ENCODE measurements at places on chromosomes 13 and 19.

- DNase-seq: peak; percentile 28
Measured at GRCh38 chr19:10144361-10144760, 24.7 kb upstream of the EIF3G start.

DNA sequence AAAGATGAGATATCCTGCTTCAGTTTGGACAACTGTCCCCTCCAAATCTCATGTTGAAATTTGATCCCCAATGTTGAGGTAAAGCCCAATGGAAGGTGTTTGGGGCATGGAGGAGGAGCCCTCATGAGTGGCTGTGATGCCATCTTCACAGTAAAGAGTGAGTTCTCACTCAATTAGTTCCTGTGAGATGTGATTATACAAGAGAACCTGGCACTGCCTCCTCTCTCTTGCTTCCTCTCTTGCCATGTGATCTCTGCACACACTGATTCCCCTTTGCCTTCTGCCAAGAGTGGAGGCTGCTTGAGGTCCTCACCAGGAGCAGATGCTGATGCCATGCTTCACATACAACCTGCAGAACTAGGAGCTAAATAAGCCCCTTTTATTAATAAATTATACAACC is 86.9 kb downstream of the HSPH1 start:
- DNase-seq: no peak

- DNase-seq: no peak
Measured at GRCh38 chr13:74246487-74246886, 112.3 kb upstream of the KLF12 start.

- no peak for DNase-seq
Measured at GRCh38 chr19:40089462-40089861, 1.3 kb downstream of the ZNF780A start.

DNA sequence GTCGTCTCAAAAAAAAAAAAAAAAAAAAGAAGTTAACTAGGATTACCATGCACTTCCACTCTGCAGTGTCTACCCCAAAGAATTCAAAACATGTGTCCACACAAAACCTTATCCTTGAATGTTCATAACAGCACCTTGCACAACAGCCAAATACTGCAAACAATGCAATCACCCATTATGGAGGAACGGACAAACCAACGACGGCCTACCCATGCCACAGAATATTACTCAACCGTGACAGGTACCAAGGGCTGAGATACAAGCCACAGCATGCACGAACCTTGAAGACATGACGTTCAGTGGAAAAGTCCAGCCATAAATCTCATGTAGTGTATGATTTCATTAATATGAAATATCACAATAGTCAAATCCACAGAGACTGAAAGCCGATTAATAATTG is 3.0 kb upstream of the SHISA7 start:
- DNase-seq: no peak

DNA sequence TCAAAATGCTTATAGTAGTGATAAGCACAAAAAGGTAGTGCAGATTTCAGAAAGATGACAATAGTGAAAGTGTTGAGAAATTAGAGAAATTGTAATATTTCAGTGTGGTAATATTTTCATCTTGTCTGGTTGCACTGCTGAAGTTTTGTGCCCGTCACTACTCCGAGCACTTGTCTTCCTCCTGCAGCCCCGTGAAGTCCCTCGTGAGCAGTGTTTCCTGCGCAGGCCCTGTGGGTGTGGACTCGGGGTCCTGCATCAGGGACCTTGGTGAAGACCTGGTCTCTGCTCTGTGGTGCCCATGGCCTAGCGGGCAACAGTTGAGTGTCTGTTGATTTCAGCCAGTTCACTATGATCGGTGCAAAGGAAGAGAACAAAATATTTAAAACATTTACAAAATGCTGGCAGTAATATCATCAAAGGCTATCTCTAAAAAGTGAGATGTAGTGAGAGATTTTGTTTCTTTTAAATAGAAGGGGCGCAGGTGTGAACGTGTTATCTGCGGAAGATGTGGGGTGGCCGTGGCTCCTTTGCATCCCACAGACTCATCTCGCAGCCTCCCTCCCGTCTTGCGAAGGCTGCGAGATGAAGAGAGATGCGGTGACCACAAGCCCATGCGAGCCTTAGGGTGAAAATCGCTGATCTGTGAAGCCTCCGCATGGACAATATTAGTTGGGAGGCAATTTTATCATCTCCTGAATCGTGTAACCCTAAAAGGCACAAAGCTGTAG is 27.7 kb upstream of the DCUN1D2 start:
- peak; percentile 15 for DNase-seq

- no peak for DNase-seq
Measured at GRCh38 chr19:11361037-11361770, 6.0 kb downstream of the PLPPR2 start.

GRCh38 chr19:46254776-46255175 is 25.2 kb downstream of the IGFL1 start:
- no peak for DNase-seq

GRCh38 chr13:101490406-101491015 is 38.0 kb downstream of the ITGBL1 start:
- no peak for DNase-seq

GRCh38 chr13:100892981-100893380 is 218.4 kb upstream of the TMTC4 start:
- no peak for DNase-seq

GRCh38 chr19:10551698-10552301 is 8.1 kb downstream of the ATG4D start:
- peak; percentile 41 for DNase-seq

DNA sequence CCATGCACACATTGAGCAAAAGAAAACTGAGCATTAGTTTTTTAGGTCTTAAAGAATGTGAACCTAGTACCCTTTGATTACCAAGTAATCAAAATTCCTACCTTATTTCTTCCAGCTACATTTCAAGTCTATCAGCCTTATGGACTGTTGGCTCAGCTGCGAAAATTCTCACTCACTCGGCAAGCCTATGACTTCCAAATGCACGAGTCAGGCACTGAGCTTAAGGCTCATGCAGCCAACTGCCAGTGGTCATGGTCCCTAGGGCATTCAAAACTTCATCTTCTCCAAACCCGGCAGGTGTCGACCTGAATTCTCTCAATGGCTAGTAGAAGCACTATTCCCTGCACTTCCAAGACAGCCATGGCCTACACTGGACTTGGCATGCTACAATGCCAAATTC is 41.2 kb downstream of the RUBCNL start:
- DNase-seq: no peak

GRCh38 chr19:58059003-58059670 is at the start of gene ZNF135:
TSS of gene ZNF135 (plus strand) at chr19:58059282. CDS start at chr19:58060003, 721 bp downstream.
- DNase-seq: peak; percentile 24

GRCh38 chr13:39259371-39260140 is 221.3 kb downstream of the NHLRC3 start:
- DNase-seq: no peak

- no peak for DNase-seq
Measured at GRCh38 chr19:9155591-9155990, 15.4 kb downstream of the ZNF317 start.

GRCh38 chr13:49305792-49306425 is 58.2 kb downstream of the CDADC1 start:
- DNase-seq: no peak

DNA sequence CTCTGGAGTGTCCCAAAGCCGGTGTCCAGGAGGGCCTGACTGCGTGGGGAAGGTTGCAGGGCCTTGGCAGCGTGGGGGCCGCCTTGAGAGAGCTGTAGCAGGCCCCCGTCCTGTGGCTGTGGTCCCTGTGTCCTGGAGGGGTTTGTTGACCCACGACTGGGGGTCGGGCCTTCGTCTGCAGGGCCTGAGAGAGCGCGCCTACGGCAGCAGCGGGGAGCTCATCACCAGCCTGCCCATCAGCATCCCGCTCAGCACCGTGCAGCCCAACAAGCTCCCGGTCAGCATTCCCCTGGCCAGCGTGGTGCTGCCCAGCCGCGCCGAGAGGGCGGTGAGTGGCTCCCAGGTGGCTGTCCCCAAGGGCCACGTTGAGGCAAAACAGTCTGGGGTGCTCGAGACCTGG is 18.5 kb downstream of the PLEKHJ1 start:
- DNase-seq: no peak

DNA sequence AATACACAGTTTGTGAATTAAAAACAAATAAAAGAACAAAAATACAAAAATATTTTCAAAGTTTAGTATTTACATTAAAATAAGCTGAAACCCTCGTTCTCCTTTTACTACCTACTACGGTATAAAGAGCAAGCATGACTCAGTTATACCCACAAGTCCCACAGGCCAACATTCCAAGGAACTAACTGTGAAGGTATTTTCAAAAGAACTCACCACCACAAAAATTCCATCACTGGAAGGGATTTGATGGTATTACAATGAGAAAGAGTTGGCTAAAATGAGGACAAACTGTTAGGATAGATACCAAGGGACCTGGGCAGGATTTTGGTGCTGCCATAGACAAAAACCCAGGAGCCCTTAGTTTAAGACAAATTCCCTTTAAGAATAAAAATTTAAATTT is 122.7 kb downstream of the TBC1D4 start:
- no peak for DNase-seq

GRCh38 chr19:44447916-44448674 is at the start of gene ZNF229:
TSS of gene ZNF229 (minus strand) at chr19:44448472. CDS start at chr19:44442847, 5,625 bp downstream.
- peak; percentile 59 for DNase-seq

Data from inflammatory macrophage treated with lipopolysaccharide for 4 hours (primary cell).